ENCODE measurements at places on chromosomes 6 and 20.

- DNase-seq, result no peak
Measured at GRCh38 chr20:51848346-51848745, 46.0 kb upstream of the SALL4 start.

GRCh38 chr20:6868861-6869260, 101.4 kb downstream of the BMP2 start:
- DNase-seq, result no peak

DNA sequence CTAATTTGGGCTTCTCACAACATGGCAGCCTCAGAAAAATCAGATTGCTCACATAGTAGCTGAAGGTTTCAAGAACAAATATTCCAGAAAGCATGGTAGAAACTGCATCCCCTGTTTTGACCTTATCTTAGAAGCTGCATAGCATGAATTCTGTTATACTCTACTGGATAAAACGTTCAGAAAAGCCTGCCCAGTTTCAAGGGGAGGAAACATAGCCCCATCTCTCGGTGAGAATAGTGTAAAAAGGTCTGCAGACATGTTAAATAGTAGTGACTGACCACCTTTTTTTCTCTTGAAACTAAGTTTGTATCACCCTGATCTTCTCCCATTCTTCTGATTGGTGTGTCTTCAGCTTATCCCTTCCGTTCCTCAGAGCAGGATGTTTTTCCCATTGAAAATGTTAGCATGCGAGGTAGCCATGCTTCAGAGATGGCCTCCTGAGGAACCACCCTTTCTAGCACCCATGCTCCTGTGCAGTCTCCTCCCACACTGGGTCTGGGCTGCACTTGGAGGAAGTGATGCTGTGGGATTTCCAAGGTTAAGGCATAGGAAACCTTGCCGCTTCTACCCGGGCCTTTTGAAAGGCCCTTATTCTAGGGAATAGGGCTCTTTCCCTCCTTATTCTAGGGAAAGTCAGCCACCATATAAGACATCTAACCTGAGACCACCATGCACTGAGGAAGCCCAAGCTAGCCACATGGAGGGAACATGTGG, 50.1 kb downstream of the MARCKS start:
- no peak for DNase-seq

DNA sequence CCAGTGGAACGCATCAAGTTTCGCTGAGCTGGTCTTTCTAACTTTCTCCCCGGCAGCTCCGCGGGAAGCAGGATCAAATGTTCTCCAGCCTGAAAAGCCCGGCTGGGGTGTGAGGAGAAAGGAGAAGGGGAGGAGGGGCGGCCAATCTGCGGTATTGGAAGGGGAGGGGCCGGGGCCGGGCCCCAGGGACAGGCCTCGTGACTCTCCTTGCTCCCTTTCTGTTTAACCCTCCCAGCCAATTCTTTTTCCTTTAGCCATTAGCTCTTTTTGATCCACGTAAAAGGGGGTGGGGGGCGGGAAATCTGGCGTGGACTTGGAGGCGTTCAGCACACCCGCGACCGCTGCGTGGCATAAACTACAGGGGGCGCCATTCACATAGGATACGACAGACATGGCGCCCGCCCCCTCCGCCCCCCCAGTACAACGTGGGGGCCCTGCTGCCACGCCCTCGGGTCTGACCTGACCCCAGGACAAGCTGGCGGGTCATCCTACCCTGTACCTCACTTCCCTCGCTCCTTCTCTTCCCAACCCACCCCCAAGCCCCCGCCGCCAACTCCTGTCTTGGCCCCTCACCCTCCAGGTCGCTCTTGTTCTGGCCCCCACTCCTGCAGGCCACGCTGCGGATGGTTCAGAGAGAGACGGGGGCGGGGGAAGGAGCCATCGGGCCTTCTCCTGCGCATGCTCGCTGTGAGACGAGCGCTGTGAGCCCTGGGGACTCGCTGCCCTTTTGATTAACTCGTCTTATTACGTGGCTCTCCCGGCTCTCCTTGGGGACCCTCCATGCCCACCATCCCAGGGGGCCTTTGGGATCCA, 7.8 kb upstream of the MDGA1 start:
- DNase-seq, result peak; percentile 74

GRCh38 chr6:3410385-3411360, 46.2 kb downstream of the SLC22A23 start:
- DNase-seq, result peak; percentile 57

GRCh38 chr6:5728351-5729079, 278.2 kb downstream of the NRN1 start:
- DNase-seq, result no peak

DNA sequence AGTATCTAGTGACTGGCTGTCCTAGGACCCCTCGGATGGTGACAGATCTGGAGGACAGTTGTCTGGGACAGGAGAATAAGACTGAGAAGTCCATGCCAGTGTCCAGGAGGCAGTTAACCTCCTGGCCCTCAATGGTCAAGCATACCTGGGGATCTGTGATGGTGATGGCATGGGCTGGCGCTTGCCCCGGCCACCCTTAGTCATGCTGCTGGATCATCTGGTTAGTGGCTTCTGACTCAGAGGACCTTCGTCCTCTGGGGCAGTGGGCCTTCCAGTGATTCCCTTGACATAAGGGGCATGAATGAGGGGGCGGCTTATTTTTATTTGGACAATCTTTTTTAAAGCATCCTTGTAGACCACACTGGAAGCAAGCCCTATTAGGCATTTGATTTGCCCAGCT, 24.0 kb upstream of the SF3B5 start:
- DNase-seq, result no peak

GRCh38 chr6:137776786-137777686, 90.0 kb upstream of the TNFAIP3 start:
- DNase-seq, result no peak

GRCh38 chr20:33658510-33658909, 3.6 kb upstream of the C20orf144 start:
- no peak for DNase-seq

DNA sequence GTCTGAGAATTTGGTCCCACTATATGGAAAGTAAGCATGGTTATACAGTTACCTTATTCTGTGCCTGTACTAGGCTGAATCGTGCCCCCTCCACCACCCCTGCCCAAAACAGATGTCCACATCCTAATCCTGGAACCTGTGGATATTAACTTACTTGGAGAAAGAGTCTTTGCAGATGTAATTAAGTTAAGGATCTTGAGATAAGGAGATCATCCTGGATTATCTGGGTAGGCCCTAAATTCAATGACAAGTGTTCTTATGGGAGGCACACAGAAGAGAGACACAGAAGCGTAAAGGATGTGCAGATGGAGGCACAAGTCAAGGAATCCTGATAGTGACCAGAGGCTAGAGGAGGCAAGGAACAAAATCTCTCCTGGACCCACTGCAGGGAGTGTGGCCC, 116.7 kb upstream of the MAN1A1 start:
- DNase-seq, result no peak

DNA sequence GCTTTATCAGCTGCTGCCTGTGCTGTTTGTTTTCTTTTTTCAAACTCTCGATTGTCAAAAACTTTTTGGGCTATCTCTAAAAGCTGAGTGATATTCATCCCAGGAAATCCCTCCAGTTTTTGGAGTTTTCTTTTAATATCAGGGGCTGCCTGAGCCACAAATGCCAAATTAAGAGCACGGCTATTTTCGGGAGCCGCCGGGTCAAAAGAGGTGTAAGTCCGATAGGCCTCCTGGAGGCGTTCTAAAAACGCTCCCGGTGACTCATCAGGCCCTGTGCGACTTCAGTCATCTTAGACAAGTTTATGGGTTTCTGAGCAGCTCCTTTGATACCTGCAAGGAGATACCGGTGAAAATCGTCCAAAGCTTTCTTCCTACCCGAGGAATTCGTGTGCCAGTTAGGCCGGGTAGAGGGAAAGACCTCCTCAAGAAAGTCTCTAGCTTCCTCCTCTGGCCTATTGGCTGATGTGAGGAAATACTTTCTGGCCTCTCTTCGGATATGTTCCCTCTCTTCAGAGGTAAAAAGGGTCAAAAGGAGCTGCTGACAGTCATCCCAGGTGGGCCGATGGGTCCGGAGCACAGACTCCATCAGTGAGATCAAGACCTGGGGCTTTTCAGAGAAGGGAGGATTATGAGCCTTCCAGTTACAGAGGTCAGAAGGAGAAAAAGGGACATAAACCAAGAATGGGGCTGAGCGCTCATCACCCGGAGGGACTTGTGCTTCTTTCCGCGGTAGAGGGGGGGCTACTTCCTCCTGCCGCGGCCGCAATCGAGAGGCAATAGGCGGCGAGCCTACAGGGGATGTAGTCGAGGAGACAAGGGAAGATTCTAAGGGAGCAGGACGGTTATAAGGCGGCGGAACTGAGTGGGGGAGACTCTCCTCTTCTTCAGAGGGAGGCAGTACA, 151.1 kb downstream of the TRIM27 start:
- no peak for DNase-seq

DNA sequence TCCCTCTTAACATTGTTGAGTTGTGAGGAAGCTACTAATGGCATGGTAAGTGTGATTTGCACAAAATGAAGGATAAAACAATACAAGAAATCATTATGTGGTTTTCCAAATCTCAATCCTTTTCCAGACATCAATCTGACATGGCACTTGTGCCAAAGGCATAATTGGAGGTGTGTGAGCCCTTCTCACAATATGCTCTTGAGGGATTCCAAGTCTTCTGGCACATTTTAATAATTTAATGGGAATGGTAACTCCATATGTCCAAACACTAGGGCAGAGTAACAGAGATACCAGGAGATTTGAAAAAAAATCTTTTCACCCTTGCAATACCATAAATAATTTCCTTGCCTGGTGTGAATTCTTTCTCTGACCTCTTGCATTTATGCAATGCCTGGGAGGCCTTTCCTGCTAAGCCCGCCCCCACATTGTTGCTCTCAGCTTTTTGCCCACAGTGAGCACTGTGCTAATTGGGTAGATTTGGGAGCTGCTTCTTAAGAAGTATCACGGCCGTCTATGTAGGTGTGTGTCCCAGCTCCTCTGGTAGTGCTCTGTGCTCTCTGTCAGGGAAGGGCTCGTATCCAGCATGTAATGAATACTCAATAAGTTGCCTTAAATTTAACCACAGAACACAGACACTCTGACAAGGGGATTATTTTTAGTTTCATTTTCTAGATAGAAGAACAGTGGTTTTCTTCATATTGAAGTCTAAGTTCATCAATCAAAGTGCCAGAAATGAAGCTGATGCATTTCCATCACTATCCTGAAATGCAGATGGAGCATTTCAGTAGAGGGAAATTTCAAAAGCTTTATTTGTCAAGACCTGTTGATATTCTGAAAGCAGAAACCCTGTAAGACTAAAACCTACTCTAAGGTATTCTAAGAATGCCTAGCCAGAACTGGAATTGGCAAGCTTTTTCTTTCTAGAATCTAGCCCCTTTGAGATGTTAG, 54.4 kb upstream of the CEP85L start:
- DNase-seq, result peak; percentile 9

- DNase-seq, result no peak
Measured at GRCh38 chr20:8805737-8806442, 263.0 kb upstream of the PLCB4 start.

DNA sequence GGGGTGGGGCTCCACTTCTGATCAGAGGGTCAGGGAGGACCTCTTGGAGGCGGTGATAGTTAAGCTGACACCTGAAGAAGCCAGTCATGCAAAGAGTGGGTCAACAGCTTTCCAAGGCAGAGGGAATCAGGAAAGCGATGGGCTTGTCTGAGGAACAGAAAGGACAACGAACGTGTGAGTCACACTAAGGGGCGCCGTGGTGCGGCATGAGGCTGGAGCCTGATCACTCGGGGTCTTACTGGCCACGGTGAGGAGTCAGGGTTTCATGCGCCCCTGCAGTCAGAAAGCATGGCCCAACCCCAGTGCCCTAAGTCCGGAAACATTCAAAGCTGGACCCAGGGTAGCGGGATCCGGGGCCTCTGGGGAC, 50.6 kb upstream of the SLC32A1 start:
- DNase-seq, result no peak

- DNase-seq, result no peak
Measured at GRCh38 chr20:37202267-37202943, 23.1 kb upstream of the MROH8 start.

DNA sequence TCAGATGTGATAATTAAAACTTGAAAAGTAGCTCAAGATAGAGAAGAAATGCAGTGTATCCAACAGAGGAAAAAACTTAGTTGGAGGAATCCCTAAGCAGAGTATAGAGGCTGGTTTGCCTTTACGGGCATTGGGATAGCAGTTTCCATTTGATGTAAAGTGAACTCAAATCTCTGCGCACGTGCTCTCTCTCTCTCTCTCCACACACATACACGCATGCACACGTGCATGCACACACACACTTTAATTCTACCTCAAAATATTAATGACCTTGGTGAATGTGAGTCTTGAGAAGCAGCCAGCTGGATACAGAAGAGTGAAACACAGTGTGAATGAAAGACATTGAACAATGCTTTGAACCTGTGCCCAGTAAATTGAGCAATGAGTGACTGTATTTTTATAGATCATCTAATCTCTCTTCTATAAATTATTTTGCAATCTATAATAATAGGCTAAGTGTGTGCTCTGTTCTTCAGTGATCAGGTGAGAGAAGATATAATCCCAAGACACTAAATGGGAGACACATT, 247.7 kb upstream of the FAM83B start:
- no peak for DNase-seq

- no peak for DNase-seq
Measured at GRCh38 chr20:59039233-59039632, 3.4 kb downstream of the PRELID3B start.

- DNase-seq, result no peak
Measured at GRCh38 chr6:56004426-56004825, 129.0 kb upstream of the BMP5 start.

DNA sequence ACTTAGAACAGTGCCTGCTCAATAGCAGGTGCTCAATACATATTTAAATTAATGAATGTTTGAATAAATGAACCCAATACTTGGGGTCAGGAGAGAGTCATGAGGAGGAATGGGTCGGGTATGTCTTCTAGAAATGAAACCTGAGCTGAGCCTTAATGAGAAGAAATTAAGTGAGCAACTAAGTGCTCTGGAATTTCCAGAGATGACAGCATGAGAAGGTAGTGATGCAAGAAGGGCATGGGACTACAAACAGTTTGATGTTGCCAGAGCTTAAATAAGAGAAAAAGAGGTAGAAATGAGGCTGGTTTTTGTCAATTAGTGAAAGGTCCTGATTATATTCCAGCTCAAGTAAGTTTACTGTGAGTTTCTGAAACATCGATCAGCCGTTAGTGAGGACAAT, 82.9 kb downstream of the PDE10A start:
- no peak for DNase-seq

DNA sequence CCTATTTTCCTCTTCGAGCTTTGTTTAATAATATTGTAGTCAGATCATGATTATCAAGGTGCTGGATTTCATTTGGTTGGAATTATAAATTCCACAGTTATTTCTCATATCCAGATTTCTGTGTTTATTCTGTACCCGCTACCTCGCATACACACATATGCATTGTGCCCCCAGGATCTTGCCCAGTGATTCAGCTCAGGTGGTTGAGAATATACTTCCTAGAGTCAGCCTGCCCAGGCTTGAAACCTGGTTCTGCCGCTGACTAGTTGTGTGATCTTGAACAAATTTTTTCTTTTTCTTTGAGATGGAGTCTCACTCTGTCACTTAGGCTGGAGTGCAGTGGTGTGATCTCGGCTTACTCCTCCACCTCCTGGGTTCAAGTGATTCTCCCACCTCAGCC, 14.7 kb downstream of the GINM1 start:
- no peak for DNase-seq

- DNase-seq, result no peak
Measured at GRCh38 chr6:37549154-37549553, 49.5 kb upstream of the CCDC167 start.

GRCh38 chr6:40205004-40205403, 270.7 kb upstream of the MOCS1 start:
- DNase-seq, result no peak

- DNase-seq, result no peak
Measured at GRCh38 chr6:24522228-24523176, 27.7 kb downstream of the ALDH5A1 start.
